Effector CD4-positive, alpha-beta T cell (primary cell): ENCODE measurements at places on chromosomes 3 and 15.

DNA sequence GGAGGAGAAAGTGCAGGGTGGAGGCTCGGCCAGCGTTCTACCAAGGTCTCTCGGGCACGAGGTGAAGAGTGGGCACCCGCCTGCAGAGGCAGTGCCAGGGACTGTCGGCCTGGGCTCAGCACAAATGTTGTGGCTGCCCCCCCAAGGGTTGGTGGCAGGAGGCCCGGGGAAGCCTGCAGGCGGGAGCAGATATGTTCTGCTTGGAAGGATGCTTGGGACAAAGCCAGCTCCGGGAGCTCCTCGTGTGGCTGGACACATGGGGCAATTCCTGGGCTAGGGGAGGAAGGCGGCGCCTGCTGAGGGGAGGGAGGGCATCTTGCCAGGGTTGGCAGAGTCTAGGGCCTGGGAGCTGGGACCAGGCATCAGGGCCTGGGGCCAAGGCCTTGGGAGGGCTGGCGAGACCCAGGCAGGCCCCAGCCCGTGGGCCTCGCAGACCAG, 30.4 kb upstream of the FBLN2 start:
- DNase-seq = no peak

GRCh38 chr15:99564221-99565048, 1.3 kb upstream of the MEF2A start:
- DNase-seq = no peak

DNA sequence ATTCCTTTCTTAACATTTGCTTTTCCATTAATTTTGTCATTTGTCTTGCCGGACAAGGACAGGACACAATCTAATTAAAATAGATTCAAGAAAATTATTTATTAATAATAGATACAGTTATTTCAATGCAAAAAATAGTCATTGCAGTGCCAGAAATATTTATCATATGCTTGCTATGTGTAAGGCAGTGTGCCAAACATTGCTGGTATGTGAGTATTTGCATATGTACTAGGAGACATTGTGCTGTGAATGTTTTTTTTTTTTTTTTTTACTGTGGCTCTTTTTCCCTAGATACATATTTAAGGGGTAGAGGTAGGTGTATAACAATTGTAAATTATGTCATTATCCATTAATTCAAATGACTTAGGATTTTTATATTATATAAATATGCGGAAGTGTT, 23.3 kb downstream of the SPRED1 start:
- no peak for DNase-seq

- DNase-seq = no peak
Measured at GRCh38 chr3:186060222-186060621, 48.7 kb downstream of the ETV5 start.

- DNase-seq = no peak
Measured at GRCh38 chr15:62927196-62927595, 115.4 kb upstream of the TPM1 start.

GRCh38 chr3:112122870-112123269, 10.2 kb downstream of the GCSAM start:
- DNase-seq = no peak

DNA sequence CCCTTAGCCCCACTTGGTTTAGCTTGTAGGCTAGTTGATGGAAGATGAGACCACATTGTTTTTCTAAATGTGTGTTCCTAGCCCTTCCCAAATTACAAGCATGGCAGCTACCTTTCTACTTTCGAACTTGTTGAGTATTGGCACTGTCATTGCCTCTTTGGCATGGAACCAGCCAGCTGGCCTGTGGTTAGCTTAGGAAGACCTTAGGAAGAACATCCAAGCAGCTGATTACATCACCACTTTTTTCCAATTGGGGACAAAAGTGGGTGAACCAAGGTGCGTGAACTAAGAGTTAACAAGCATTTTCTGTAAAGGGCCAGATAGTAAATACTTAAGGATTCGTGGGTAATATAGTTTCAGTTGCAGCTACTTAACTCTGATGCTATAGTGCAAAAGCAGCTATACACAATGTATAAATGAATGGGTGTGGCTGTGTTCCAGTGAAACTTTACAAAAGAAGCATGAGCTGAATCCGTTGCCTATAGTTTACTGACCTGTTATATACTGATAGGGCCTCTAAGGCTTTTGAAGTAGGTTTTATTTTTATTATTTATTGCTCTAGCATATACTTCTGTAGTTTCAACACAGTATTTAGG, 8.5 kb downstream of the KLHL18 start:
- DNase-seq = no peak

GRCh38 chr3:147875498-147875897, 466.3 kb downstream of the ZIC1 start:
- DNase-seq = no peak
